ENCODE measurements at places on chromosomes 3 and 15.

DNA sequence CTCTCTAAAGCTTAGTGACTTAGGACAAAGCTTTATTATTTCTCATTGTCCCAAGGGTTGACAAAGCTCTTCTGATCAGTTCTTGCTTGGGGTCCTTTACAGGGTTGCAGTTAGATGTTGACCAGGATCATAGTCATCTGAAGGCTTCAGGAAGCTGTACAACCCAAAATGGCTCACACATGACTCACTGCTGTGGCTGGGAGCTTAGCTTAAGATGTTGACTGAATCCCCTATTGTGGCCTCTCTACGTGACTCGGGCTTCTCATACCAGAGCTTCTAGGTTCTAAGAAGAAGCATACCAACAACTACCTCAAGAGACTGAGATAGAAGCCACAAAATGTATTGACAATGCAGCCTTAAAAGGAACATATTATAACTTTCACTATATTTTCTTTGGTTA, 569.6 kb upstream of the ROBO2 start:
- DNase-seq, result no peak

GRCh38 chr3:15325228-15325627, 7.2 kb downstream of the SH3BP5 start:
- DNase-seq, result no peak

DNA sequence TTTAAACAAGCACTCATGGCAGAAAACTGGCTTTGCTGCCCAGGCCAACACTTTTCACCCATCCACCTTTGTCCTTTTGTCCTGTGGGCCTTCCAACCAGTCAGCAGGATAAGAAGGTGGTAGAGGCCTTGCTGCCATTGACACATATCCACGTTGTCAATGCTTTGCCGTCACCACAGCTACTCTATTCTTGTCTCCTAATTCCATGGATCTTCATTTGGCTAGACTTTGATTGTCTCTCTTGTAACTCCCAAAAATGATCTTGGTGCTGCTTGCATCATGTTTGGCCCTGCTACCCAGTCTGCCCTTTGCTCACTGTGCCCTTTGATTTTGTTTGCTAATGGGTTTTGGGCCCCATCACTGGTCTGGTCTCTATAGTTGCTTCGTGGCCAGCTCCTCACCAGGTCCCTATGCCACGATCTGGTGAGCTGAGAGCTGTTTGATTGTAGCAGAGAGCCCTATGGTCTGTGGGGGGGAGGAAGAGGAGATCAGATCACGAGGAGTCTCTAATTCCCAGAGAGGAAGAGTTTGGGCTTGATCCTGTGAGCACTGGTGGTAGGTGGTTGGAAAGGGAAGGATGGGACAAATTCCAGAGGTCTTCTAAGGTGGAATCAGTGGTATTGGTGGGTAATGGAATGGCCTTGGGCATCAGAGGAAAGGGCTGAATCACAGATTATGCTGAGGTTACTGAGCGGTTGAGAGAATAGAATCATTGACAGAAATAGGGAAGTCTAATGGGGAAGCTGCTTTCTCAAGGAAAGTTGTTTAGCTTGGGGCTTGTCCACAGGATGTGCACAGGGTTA, 40.3 kb downstream of the ABHD2 start:
- no peak for DNase-seq

- no peak for DNase-seq
Measured at GRCh38 chr3:87053553-87053952, 62.6 kb upstream of the VGLL3 start.

GRCh38 chr15:74657846-74658245, 38.0 kb downstream of the EDC3 start:
- DNase-seq, result no peak

- no peak for DNase-seq
Measured at GRCh38 chr3:148646126-148646665, 51.5 kb upstream of the AGTR1 start.

- DNase-seq, result no peak
Measured at GRCh38 chr15:93332168-93332553, 243.2 kb upstream of the RGMA start.

- no peak for DNase-seq
Measured at GRCh38 chr3:139506766-139507165, 30.4 kb upstream of the RBP2 start.

DNA sequence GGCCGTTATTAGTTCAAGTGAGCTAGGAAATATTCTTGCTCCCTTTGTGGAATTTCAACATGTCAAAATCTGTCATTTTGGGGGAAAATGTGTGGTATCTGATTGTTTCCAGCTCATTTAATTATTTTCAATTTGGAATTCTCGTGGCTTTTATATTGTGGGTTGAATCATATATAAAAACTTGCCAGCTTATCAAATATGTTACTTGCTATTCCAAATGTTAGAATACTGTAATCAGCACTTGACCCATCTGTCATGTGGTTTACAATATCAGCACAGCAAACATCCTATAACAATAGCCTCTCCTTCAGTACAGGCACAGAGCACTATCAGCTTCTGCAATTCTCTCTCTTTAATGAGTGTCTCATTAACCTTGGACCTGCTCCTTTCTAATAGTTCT, 130.2 kb upstream of the FEZF2 start:
- DNase-seq, result no peak

GRCh38 chr3:106018102-106018501, 149.3 kb upstream of the CBLB start:
- DNase-seq, result no peak

- no peak for DNase-seq
Measured at GRCh38 chr15:55917881-55918296, 75.5 kb downstream of the NEDD4 start.

DNA sequence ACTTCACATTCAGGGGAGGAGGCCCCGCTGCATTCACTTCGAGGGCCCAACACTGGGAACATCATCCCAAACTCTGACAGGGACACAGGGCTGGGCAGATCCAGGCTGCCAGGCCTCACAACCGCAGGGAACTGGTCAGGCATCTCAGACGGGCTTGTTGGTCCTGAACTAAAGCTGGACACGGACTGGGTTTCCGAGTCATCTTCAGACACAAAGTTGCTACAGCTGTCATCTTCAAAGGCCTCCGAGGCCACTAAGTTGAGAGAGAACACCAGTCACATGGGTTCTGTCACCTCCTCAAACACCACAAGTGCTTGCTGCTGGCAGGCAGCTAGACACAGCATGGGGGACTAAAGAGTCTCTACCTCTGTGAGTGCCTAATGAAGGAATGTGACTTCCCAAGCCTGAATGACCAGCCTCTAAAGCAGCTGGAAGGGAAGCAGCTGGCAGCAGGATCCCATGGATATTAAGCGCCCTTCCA, 50.9 kb downstream of the CAPN7 start:
- DNase-seq, result no peak

DNA sequence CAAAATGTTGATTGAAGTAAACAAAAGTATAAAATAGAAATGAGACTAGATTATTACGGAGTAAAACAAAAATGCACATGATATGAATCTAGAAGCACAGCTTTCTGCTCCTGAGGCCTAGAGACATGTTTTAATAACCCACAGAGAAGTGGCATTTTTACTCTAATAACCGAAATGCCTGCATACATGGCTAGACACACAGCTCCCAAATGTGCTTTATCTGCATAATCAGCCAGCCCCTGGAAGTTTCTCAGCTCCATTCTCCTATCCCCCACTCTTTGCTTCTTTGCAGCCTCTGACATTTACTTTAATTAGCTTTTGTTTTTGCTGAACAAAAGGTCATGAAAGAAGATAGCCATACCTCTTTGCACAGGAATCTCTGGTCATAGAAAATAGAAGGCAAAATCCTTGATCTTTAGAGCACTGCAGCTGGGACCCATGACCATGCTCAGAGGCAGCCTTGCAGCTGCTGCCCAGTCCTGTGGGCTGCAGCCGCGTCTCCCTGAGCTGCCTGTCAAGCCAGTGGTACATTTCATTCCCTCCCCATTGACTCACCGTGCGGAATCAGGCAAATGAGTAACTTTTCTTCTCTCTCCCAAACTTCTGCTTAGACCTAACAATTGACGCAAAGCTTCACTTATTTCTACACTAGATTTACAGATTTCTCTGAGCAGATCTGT, at the start of gene VEPH1:
Gene VEPH1, minus strand, starts transcription at position 501 of the 680 bp plus-strand sequence. CDS start 8,067 bp downstream, outside the sequence.
- no peak for DNase-seq

- no peak for DNase-seq
Measured at GRCh38 chr15:89379251-89379695, 44.6 kb upstream of the POLG start.

DNA sequence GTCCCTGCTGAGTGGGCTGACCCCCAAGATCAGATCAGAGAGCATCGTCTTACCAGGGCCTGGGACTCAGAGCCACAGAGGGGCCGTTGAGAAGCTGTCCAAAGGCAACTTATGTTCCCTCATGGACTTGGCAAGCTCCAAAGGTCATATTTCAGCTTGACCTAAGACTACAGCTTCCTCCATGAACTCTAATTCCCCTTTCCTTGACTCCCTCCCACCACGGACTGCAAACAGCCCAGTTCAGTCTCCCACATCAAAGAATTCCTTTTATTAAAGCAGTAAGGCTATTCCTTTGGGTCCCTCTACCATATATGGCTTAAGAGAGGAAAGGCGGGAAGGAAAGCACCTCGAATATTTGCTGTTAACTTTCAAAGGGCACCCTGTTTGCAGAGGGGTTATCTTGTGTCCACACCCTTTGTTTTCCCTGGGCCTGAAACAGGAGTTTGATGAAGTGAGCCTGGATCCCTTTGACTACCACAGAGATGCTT, 146.1 kb upstream of the THBS1 start:
- no peak for DNase-seq

DNA sequence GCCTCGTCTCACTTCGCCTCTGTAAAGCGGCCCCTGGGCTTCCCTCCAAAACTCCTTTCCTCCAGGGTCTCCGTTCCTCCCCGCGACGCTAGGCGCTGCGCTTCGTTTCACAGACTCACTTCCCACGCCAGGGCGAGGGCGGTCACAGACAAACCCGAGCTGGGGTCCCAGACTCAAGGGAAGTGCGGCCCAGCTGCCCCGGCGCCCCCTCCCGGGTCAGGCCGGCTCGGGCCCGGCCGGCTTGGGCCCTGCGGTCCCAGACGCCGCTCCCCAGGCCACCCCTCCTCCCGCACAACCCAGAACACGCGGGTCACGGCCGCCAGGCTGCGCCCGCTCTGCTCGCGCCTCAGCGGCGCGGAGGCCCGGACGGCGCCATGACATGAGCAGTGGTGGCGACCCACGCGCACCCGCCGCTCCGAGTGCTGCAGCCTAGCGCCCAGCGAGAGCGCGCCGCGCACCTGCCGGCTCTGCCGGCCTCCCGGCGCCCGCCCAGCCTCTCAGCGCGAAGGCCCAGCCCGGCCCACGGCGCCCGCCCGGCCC, 547 bp downstream of the NUP210 start:
- no peak for DNase-seq

DNA sequence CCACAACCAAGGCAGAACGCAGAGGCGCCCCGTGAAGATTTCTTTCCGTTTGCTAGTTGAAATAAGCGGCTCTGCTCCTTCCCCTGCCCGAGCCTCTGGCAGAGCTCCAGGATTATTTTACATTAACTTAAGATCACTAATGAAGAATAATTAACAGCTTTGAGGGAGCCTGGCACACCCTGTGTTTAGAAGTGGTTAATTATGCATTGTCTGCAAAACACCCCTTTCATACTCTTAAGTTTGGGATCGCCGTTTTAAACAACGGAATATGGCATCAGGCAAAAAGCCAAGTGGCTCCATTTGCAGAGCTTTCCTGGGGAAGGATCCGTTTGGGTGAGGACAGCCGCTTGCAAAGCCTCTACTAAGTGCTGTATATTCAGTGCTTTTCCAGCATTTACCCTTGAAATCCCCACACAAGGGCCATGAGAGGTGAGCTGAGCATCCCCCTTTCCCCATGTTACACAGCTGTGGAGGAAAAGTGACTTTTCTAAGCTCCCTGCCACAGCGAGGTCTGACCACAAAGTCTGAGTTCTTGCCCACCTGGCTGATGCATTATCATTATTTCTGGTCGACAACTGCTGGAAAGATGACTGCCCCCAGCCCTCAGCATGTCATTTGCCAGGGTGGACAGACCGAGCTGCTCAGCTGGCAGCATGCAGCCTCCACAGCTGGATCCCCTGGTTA, 33.9 kb downstream of the IQSEC1 start:
- DNase-seq, result no peak

- DNase-seq, result no peak
Measured at GRCh38 chr3:175606650-175607318, 747.6 kb downstream of the NAALADL2 start.

- no peak for DNase-seq
Measured at GRCh38 chr3:179181021-179181472, 32.9 kb downstream of the PIK3CA start.

DNA sequence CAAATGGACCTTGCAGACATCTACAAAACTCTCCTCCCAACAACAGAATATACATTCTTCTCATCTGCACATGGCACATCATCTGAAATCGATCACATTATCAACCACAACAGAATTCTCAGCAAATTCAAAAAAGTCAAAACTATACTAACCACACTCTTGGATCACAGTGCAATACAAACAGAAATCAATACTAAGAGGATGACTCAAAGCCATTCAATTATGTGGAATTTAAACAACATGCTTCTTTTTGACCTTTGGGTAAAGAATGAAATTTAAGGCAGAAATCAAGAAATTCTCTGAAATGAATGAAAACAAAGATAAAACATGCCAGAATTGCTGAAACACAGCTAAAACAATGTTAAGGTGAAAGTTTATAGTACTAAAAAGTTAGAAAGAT, 358.1 kb downstream of the NSUN3 start:
- DNase-seq, result no peak

DNA sequence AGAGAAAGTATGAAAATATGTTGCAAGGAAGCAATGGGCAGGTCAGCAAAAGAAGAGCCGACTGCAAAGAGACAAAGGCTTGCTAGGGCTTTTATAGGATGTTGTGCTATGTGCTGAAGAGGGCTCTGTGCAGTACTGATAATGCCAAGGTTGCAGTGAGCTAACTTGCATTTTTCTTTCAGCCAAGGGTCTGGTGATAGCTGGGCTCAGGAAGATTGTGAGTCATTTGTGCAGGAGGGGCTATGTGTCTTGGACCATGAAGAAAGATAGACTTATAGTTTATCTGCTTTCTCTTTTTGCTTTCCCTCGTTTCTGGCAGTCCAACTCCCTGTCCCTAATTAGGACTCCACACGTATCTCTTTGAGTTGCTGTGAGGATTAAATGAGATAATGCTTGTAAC, 64.5 kb upstream of the LRIG1 start:
- no peak for DNase-seq

GRCh38 chr3:58333206-58334012, 717 bp downstream of the PXK start:
- DNase-seq, result no peak

- DNase-seq, result no peak
Measured at GRCh38 chr3:71850654-71851053, 65.7 kb upstream of the PROK2 start.

DNA sequence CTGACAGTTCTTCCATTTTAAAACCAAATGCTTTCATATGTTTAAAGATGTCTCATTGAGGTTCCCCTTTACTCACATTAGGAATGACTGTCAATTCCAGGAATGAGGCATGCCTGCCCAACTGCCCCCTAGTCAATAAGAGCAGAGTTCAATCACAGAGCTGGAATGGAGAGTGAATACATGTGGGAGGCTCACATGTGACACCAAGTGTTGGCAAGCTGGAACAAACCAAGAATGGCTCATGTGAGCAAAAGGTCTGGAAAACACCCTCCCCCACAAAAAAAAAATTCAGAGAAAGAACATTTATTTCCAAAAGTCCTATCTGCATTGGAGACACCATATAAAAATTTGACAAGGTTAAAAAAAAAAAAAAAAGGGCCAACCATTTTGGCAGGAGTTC, 3.7 kb downstream of the PBRM1 start:
- no peak for DNase-seq

GRCh38 chr15:63244976-63245645, 32.3 kb upstream of the APH1B start:
- DNase-seq, result no peak

Data from stimulated activated CD4-positive, alpha-beta T cell treated with anti-CD3 and anti-CD28 coated beads, TNF-alpha, amount 100 ng/mL, for 48 hours (primary cell).